ENCODE measurements at places on chromosomes 1 and 21.

DNA sequence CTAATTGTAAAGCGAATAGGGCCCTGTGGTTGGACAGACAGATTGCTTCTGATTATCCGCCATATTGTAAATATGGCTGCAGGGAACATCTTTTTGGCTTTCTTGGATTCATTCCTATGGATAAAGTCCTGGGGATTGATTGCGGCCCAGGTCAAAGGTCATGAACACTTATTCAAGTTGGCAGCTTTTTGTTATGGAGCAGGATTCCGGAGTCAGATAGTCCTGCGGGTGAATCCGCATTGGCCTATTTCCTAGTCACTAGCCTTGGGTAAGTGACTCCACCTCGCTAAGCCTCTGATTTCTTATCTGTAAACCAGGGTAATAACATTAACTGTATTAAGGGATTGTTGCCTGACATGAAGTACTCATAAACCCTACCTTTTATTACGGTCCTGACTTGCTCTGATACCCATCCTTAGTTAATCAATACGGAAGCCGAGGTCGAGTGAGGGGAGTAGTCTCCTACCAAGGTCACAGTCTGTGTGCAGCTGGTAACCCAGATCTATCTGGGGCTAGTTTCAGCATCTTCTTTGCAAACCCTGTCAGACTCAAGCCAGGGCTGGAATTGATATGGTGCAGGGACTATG, 31.7 kb downstream of the EDN2 start:
- DNase-seq, result no peak

DNA sequence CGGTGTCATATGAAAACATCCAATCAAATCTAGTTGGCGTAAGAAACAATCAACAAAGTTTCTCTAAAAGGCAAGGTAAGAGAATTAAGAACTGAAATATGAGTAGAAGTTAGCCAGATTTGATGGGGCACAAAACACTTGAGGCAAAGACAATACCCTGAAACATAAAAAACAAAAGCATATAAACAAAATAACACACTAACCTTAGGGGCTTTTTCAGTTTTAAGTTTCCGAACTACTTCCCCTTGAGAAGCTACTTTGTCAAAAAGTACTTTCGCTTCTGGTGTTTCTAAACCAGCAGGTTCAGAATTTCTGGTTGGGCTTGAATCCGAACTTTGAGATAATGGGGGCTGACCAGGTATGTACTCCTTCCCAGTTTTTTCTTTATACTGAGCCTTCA, 57.9 kb downstream of the EPRS1 start:
- no peak for DNase-seq

DNA sequence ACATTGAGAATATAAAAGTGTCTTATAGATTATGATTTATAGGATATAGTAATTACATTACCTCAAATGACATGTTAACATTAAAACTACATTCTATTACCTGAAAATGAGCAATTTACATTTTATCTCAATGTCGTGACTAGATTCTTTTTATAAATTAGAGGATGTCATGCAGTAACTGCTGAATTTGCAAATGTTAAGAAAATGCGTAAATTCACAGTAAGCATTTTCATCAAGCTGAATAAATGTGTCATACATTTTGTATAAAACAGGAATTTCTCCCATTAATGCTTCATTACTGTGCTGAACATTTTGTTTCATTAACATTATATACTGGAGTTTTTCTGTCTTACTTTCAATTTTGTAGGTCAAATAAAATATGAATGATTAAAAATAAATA, 1460.7 kb upstream of the B3GALT2 start:
- no peak for DNase-seq

DNA sequence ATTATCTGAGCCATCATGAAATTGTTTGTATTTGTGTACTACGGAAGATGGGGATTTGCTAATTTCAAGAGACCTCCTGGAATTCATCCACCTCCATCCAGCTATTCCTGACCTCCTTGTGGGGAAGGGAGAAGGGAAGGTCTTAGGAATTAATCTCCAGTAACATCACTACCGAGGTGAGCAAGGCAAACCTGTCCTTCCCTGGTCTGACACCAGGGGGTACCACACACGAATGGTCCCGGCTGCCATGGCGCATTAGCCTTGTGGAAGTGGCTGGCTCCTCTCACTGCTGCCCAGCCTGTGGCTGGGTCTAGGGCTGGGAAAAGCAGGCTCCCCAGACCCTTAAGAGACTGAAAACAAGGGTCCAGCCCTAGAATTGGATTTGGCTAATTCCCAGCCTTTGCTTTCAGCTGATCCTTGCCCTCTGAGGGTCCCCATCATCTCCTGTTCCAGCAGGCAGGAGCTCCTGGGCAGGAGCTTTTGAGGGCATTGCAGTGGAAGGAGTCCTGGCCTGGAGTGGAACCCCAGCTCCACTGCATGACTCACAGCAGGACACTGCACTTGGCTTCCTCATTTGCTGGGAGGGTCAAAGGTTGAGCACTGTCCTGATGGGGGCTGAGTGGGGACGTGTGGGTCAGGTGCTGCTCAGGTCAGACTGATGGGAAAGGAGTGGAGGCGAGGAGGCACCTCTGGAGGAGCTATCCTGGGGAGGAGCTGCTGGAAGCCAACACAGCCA, 34.8 kb downstream of the RIMS3 start:
- DNase-seq, result no peak

- no peak for DNase-seq
These were observed 492 bp upstream of the COLGALT2 start for GRCh38 chr1:184037849-184038591.

DNA sequence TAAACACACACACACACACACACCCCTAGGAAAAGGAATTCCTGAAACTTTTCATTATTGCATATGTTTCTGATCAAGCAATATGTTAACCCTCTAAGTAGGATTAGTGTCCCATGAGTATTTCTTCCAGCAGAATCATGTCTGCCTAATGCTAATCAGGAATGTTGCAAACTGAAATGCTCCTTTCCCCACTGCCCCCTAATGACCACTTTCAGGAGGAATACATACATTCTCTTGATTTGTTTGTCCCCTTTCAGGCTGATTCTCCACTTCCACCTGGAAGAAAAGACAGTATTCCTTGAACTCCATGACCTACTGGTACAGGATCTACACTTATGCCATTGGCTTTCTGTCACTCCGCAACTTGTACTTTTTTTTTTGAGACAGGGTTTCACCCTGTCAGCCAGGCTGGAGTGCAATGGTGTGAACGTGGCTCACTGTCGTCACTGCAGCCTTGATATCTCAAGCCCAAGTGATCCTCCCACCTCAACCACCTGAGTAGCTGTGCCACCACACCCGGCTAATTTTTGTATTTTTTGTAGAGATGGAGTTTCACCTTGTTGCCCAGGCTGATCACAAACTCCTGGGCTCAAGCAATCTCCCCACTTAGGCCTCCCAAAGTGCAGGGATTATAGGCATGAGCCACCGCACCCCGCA, 56.7 kb downstream of the LRIG2 start:
- no peak for DNase-seq

GRCh38 chr21:38246511-38246910, 10.3 kb upstream of the KCNJ15 start:
- no peak for DNase-seq

- no peak for DNase-seq
These were observed 52.1 kb upstream of the LEPR start for GRCh38 chr1:65368403-65368802.

DNA sequence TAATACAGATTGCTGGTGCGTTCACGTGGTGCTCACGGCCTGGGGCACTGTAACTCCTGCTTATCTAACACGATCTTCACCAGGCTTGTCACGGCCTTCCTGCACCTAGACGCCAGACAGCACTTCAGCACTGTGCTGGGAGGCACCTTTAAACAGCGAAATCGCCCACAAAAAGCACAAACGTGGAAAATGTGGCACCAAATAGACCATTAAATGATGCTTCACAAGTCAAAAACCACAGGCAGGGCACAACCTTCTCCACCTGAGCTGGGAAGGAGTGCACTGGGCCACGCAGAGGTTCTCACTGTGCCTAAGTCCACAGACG, 20.0 kb downstream of the IBA57 start:
- DNase-seq, result no peak

DNA sequence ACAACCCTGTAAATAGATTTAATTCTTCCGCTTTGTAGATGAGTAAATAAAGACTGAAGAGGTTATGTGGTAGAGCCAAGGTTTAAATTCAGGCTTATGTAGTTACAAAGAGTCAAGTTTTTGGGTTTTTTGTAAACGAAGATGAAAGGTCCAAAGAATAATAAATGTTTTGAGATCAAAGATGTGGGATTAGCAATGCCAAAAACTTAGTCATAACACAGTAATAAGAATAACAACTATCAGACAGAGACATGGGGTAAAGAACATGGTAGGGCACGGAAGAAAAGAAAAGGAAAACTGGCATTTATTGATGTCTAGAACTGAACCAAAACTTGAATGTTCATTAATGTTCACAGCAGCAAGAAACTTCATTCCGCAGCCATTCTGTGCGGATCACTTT, 42.9 kb downstream of the EXTL2 start:
- DNase-seq, result no peak

DNA sequence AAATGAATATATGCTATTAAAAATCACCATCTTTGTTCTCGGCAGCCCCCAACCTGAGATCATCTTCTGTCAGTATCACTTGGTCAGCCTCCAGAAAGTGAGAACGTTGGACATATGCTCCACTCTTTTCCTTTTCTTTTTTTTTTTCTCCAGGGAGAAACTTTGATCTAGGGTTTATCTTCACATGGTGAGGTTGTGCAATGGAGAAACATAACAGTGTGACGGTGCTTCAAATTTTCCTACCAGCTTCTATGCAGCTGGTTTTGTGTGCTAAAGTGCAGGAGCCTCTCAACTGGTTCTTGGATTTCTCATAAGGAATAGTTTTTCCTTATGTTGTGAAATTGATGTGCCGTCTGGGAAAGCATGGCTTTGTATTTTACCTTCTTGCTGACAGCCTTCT, 1202.9 kb downstream of the NCAM2 start:
- no peak for DNase-seq

GRCh38 chr1:8121261-8122159, 95.4 kb upstream of the ERRFI1 start:
- DNase-seq, result no peak

DNA sequence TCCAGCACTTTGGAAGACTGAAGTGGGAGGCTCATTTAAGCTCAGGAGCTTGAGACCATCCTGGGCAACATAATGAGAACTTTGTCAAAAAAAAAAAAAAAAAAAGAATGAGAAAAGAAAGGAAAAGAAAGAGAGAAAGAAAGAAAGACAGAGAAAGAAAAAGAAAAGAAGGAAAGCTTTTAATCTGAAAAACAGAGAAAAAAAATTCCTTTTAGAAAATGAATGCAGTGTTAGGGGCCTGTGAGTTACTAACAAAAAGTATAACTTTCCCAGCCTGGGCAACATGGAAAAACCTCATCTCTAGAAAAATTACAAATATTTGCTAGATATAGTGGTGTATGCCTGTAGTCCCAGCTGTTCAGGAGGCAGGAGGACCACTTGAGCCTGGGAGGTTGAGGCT, 15.9 kb upstream of the SYDE2 start:
- DNase-seq, result no peak

- DNase-seq, result no peak
These were observed 18.3 kb upstream of the HDAC1 start for GRCh38 chr1:32273391-32274208.

GRCh38 chr1:38502758-38503157, 356.8 kb downstream of the RRAGC start:
- DNase-seq, result no peak

GRCh38 chr1:206863266-206863665, 2.2 kb upstream of the IL20 start:
- DNase-seq, result no peak

- no peak for DNase-seq
These were observed 33.6 kb downstream of the WLS start for GRCh38 chr1:68198752-68199151.

DNA sequence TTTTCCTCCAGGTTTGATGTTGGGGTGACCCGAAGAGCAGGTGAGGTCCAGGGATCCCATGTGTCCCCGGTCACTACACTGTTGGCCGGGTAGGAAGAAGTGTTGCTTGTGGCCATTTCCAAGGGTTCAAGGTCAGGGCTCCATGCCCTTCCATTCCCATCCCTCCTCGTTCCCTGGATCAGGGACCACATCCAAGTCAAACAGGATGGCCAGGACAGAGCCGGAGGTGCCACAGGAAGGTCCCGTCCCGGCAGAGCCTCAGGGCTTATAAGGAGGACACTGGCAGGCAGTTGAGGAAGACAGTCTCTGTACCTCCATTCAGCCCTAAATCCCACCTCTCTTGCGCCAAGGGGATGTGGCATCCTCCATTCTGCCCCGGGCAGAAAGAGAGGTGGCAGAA, 22.0 kb upstream of the FAM131C start:
- DNase-seq, result no peak

GRCh38 chr1:92038695-92039346, 9.0 kb downstream of the EPHX4 start:
- DNase-seq, result no peak

Measured in stimulated activated CD4-positive, alpha-beta T cell treated with anti-CD3 and anti-CD28 coated beads, Interleukin-1b, Interleukin-23, amount 100 ng/mL, for 1 hour (primary cell).